CD4-positive, alpha-beta T cell treated with Interleukin-17A for 4 hours (primary cell): ENCODE measurements at places on chromosomes 12 and 14.

DNA sequence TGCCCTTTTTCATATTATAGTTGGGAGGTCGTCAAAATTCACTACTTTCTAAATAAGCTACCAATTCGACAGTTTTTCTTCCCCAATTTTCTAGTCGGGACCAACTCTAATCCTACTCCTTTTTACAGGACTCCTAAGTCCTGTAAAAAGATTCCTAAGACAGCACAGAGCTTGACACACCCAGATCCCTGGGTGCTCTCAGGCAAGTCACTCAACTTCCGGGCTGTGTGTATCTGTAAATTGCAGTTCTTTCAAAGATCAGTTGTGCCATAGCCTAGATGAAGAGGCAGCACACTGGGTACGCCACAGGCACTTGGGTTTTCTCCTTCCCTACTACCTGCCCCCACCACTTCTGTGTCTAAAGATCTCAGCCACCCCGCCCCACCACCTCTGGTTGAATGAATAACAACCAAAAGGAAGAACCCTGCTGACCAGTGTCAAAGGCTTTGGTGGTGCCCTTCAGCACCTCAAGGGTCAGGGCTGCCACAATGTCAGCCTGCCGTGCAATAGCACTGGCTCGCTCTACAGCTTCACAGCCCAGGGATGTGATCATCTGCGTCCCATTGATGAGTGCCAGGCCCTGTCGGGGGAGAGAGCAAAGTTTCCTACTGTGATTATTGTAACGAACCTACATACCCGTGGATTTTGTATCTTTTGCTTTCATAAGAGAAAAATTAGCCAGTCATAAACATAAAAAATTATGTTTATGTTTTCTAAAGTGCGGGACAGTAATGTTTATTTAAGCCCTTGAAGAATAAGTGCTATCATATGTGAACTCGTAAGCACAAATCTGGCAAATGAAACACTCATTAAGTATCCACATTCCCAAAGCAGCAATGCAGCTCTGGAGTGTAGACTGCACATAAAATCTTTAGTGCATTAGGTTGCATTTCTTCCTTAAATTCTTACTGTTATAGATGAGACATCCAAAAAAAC lies 9.2 kb downstream of the HAL start:
- DNase-seq, result no peak

DNA sequence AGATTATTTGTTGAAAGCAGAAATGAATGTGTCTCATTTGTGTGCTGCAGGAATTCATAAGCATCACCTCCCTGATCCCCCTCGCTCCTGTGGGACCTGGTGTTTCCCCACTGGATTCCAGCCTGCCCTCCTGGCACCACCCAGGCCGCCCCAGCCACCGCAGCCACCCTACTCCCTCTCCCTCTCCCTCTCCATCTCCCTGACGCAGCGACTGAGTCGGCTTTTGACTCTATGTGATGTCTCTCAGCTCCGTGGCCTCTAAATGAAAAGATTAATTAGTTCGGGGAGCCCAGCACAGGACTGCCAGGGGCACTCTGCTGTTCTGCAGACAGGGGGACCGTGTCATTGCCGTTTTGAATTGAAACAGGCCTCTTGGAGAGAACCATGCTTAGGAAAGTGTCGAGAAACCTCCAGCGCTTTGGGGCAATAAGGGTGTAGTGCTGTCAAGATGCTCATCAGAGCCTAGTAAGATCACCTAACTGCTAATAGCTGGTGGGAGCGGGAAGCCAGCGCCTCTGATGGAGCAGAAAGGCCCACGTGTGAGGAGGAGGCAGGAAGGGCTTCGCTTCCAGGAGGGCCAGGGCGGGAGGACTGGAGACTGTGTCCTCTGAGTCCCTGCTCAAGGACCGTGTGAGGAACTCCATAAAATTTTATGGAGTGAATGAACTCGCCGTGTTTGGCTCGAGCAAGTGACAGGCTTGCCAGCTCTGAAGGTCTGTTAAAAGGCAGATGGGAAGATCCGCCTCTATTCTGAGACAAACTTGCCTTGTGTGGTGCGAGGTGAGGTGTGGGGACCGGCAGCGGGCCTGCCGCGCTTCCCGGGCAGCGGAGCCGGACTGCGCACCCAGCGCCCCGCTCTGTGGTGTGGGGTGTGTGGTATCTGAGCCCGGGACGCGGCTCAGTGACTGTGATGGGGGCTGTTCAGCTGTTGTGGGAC lies 157.4 kb upstream of the C14orf180 start:
- no peak for DNase-seq

GRCh38 chr14:89870316-89870715 lies 84.2 kb downstream of the EFCAB11 start:
- no peak for DNase-seq

GRCh38 chr12:114499338-114499737 lies 93.4 kb upstream of the TBX5 start:
- DNase-seq, result no peak

DNA sequence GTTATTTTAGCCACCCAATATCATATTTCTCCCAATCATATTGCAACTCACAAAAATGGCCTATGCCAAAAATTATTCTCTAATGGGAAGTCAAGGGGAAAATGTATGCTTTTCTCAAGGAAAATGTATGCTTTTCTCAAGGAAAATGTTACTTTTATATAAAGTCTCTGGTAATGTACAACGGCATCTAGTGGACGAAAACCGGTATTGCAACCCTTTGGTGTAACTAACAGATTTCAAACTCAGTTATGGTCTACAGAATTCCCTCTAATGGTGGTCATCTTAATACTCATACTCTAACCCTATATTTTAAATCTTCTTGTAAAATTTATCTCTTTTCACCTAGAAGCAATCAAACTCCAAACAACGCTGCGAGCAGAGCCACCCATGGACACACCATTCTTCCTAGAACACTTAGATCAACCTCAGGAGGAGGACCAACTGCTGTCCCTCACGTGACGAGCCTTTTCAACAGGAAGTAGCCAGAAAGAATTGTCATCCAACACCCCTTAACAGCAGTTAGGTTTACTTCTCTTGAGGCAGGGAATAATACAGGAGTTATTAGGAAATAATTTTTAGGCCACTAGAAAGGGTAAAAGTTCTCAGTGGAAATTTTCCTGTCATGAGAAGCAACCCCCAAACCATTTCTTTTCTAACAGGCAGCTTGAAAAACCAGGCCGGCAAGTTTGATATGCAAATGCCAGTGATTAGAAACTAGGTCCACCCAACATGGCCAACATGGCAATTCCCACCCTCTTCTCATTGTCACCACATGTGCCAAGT lies 20.1 kb downstream of the APOBEC1 start:
- peak; percentile 58 for DNase-seq

GRCh38 chr12:3596703-3597415 lies 105.9 kb downstream of the PRMT8 start:
- DNase-seq, result no peak

DNA sequence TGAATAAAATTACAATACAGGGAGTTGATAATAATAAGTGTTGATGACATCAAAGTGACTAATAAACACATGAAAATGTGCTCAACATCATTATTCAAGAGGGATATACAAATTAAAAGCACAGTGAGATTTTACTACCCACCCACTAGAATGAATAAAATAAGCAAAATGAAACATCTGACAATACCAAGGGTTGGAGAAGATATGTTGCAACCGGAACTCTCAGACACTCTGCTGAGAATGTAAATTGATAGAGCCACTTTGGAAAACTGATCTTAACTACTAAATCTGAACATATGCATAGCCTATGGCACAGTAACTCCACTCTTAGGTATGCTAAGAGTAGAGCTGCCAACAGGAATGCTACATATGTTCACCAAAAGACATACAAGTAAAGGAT lies 44.0 kb upstream of the CEP83 start:
- DNase-seq, result no peak

DNA sequence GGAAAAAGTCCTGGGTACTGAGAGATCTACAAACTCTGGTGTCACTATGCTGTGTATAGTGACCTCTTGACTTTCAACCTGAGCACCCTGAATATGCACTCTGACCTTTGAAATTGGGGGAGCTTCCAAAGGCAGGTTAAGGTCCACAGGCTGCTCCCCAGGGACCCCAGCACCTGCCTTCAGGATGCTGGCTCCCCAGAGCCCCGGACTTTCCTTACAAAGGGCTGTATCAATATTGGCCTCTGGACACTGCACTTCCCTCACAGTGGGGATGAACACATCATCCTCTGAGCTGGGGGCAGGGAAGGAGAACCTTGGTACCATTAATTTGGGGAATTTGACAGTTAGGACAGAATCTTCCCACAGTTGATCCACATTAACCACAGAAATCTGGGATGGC lies 14.3 kb downstream of the PLD4 start:
- DNase-seq, result no peak

DNA sequence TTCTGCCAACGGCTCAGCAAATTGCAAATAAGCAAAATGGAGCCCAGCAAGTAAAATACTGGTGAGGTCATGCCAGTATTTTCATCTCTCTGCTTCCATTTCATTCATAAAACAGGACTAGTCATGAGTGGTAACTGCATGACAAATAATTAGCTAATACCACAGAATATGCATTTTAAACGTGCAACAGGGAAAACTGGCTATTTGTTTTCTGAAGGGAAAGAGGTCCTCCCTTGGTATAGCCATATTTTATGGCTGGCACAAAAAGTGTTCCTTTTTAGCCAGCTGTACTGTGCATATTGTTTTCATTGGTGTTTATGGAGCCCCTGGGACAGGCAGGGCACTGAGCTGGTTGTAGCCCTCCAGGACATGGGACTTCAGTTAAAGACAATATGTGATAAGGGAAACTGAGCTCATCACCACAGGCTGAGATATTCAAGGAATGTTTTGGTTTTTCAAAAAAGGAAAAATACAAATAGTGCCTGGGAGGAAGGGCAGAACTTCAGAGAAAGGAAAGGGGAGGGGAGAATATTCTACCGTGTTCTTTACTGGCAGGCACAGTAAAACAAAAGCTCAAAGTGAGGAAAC lies 26.1 kb upstream of the FOXN3 start:
- DNase-seq, result no peak

DNA sequence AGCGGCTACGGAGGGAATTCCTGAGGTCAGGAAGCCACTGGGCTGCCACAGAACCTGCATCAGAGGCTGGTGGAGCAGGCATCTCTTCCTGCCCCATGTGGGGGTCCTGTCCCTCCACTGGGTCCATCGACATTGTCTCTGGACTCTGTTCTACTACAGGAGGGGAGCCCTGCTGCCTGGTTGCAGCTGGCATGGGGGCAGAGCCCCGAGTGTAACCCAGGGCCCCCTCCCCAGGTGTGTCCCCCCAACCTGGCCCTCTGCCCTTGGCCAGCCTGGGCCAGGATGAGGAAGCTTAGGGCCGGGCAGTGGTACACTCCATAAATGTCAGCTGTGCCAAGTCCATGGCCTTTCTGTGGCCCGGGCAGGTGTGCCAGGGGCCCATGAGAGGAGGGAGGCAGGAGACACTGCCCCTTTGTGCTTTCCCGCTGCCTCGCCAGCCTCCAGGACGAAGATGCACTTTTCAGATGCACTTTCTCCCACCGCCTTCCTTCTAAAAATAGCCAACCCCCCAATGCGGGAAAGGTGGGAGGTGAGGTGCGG lies 4.0 kb upstream of the EXOC3L4 start:
- no peak for DNase-seq

DNA sequence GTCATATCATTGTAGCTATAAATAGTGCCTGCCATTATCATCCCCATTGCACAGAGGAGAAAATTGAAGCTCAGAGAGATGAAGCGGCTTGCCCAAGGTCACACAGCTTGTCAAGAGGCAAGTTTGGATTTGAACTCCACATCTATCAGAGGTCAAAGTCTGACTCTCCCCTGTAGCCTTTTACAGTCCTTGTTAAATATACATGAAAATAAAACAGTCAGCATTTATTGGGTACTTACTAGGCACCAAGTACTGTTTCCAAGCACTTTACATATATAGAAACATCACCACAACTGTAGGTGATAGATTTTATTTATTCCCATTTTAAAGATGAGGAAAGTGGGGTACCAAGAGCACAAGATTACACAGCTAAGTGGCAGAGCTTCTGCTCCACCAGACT lies 67.2 kb downstream of the WSCD2 start:
- no peak for DNase-seq

GRCh38 chr14:50813544-50813863 lies 17.5 kb downstream of the NIN start:
- peak; percentile 23 for DNase-seq

GRCh38 chr12:75366629-75367028 lies 24.3 kb upstream of the GLIPR1L2 start:
- no peak for DNase-seq

DNA sequence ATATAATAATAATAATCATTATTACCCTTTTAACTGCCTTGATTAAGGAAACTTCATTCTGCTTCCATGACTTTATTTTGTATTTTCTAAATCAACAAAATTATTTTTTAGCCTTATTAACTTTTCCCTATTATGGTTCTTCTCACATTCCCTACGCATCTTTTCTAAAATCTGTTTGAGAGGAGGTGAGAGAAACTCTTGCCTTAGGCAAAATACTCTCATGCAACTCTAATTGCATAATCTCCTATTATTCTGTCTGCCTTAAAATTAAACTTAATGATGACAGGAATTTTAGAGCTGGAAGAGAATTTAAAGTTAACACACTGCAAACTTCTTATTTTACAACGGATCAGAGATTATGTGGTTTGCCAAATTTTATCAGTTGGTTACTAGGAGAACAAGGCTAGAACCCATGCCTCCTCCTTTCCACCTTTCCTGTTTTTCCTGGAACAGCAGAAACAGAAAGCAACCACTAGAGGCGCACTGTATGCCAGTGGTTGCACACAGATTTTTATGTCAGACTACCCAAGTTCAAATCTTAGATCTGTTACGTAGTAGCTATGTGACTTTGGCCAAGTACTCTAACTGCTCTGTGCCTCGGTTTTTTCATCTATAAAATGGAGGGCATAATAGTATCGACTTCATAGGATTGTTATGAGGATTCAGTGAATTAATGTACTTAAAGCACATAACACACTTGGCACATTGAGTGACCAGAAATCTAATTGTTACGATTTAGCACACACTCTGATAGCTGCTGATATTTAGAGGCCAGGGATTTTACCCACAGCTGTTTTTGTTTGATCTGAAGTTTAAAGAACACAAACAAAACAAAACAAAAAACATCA lies 4.3 kb upstream of the BRMS1L start:
- peak; percentile 29 for DNase-seq

DNA sequence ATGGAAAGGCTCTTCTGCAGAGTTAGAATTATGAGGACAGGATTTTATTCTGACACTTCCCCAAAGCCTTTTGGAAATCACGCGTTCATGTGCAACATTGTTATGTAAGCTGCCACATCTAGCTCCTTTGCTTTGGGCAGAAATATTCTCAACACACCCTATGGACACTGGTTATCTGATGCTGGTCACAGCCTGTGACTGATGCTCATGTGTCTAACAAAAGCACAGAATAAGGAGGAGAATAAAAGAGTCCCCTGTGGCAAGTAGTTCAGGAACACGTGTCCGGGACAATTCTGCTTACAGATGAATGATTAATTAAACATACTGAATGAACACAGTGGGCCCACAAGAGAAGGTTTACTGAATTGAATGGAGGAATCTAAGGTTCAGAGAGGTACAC lies 22.1 kb downstream of the FOXN3 start:
- no peak for DNase-seq

- DNase-seq, result no peak
Observed at GRCh38 chr14:59020382-59020781, 168.1 kb upstream of the DAAM1 start.

- no peak for DNase-seq
Observed at GRCh38 chr12:117359029-117359845, 2.2 kb downstream of the NOS1 start.
